WTC11 (cell line): ENCODE measurements at places on chromosomes 7 and 10.

- no peak for DNase-seq
These were observed 354.3 kb downstream of the CALN1 start for GRCh38 chr7:72057796-72058195.

- no peak for DNase-seq
These were observed 288.0 kb upstream of the AKR1E2 start for GRCh38 chr10:4538016-4538415.

DNA sequence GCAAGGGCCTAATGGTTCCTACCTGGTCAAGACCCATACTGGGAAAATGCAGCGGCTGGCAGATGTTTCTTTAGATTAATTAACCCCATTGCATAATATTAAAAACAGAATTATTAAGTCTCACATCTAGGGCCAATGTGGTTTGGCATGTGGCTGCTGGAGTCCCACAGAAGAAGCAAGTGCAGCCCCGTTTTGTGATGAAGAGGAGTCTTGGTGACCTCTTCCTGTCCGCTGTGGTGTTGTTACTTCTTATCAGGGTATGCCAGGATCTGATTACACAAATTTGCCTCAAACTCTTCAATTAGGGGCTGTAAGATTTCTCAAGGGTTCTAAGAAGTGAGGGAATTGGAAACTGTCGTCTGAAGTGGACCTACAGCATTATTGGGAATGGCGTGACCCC is 240.3 kb downstream of the SEC23IP start:
- DNase-seq: no peak

DNA sequence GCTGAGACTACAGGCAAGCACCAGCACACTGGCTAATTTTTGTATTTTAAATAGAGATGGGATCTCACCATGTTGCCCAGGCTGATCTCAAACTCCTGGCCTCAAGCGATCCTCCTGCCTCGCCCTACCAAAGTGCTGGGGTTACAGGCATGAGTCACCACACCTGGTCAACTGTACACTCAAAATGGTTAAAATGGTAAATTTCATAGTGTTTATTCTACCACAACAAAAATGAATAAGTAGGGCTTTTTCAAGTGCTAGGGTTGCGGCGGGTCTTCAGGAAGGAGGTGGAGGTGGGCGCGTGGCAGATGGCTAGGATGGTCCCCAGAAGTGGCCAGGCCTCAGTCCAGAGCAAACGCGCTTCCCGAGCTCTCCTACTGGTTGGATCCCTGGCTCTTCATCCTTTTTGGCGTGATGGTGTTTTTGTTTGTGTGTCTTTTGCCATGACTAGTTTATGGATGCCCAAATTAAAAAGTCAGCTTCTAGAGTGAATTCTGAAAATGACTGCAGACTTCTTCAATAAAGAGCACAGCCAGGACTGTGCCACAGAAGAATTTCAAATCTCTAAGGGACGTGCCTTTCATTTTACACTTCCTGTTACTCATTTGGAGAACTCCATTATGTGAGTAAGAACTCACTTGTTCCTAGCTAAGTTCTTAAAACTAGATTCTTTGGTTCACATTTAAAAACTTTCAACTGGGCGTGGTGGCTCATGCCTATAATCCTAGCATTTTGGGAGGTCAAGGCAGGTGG is 73.9 kb downstream of the TMEM130 start:
- DNase-seq: no peak

GRCh38 chr10:71077143-71077581 is 135.2 kb upstream of the UNC5B start:
- peak; percentile 10 for DNase-seq

DNA sequence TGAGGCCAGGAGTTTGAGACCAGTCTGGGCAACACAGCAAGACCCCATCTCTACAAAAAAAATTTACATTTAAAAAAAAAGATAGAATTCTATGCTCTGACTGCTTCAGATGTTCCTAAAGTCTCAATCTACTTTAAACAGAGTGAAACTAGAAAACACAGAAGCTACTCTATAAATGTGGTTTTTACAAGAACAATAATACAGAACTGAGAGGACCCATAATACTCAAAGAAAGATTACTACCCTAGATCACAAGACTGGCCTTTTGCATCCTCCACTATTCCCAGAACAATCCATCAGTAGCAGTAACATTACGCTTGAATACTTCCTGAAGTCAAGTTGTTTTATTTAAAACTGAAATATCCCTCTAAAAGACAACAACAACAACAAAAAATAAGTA is 119.4 kb downstream of the ZFAND4 start:
- no peak for DNase-seq

DNA sequence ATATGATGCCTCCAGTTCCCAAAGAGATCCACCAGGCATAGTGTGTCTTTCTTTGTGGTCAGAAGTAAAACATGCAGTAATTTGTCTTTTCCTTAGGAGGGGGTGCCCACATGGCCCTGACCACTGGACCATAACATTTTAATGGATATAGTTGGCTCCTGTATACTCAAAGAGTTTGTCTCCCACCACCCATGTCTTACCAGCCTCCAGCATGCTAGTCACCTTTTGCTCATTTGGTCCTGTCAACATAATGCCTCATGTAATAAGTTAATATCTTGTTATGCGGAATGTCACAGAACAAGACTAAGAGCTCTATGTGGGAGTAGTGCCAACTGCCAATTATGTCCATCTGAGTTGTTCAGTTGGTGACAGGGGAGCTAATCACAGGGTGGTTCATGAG is 83.4 kb upstream of the IFRD1 start:
- no peak for DNase-seq

DNA sequence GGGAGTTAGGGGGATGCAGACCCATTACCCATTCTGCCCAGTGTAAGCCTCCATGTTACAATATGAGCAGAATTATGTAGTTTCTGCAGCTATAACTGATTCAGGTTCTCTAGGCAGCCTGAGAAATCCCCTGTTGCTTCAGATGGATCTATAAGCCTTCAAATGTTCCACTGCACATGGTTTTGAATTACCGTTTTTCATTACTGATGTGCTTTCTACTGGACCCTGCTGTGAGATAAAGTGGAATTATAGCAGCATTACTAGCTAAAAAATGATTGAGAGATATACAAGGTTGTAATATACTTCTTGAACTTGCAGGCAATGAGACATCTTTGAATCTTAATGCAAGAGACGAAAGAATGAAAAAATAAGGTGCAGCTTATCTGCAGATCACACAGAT is 38.4 kb upstream of the ANAPC16 start:
- no peak for DNase-seq
